ENCODE measurements at places on chromosomes 5 and 9. TPM values are rescaled to one million over a fixed set of nuclear protein-coding genes. Genes with fewer than 3 reads are reported as not detected.

- no peak for DNase-seq
Observed at GRCh38 chr5:57832875-57833274, 350.3 kb upstream of the ACTBL2 start.

DNA sequence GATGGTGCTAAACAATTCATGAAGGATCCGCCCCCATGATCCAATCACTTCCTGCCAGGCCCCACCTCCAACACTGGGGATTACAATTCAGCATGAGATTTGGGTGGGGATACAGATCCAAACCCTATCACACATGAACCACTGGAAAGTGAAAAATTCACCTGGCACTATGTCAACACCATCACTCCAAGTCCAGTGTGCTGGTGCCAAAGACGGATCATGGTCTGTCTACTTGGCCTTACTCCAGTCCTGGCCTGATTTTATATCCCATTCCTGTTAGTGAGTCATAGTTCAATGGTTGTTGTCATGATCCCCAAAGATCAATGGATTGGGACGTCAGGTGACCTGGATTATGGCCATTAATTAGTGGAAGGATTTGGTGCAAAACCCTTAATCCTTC lies 147.4 kb upstream of the RPS23 start:
- DNase-seq: no peak

GRCh38 chr9:34866614-34867013 lies 91.5 kb upstream of the PHF24 start:
- no peak for DNase-seq

- DNase-seq: no peak
Observed at GRCh38 chr5:107576736-107577393, 93.9 kb downstream of the EFNA5 start.

The FYB1 gene
- total RNA-seq: not detected

Data from HT-29 (cell line).